Type B pancreatic cell (in vitro differentiated cells): ENCODE measurements at places on chromosomes 16 and 17.

DNA sequence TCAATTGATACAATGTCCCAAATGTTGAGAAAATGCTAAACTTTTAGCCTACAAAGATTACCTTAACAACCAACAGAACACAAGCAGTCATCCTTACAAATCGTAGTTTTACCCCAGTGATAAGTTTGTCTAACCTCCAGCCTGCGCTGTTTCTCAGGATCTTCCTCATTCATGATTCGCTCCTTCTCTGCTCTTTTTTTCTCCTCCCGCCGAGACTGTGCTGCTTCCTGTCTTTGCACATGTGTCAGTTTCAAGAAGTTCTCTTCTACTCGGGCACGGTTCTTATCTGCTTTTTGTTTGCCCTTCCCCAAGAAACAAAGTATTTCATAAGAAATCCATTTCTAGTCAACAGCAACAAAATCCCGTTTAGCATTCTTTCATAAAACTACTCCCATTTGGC is 10.2 kb upstream of the STRADA start:
- DNase-seq = no peak
- no peaks in the 10 kb centered on the region for H3K4me1 ChIP-seq
- no peak overlapping the region for H3K4me3 ChIP-seq
- no peak overlapping the region for H3K27ac ChIP-seq
- no peaks in the 10 kb centered on the region for H3K27me3 ChIP-seq

DNA sequence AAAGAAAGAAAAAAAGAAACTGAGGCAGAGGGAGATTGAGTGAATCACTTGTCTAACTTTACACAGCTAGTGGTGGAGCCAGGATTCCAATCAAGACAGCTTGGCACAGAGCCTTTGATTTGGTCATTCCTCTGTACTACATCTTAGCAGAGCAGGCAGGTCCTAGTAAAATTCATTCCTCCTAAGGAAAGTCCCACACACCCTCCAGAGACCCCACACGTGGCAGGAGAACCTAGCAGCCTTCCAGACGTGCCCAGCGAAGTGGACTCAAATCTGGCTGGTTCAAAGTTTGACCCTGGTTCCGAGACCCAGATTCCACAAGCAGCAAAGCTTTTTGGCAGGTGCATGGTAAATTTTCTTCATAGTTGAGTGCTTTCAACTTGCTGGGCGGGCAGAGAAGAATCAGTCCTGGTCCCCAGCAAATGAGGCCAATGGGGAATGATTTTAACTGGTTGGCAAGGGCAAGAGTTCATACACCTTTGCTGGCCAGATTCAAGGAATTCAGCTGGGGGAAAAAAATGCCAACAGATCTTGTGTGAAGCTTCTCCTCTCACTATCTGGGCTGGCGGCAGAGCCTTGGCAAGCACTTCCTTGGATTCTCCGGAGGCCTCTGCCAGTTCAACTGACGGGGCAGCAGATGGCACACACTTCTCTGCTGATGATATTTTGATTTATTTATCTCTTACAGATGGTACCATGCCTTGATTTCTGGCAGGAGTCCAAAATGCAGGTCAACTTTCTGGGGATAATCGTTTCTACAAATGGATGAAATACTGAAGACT is 82.4 kb downstream of the GSG1L start:
- no peaks in the 10 kb centered on the region for H3K4me1 ChIP-seq
- H3K27me3 ChIP-seq = no peaks in the 10 kb centered on the region
- no peak overlapping the region for H3K27ac ChIP-seq
- no peak for DNase-seq

DNA sequence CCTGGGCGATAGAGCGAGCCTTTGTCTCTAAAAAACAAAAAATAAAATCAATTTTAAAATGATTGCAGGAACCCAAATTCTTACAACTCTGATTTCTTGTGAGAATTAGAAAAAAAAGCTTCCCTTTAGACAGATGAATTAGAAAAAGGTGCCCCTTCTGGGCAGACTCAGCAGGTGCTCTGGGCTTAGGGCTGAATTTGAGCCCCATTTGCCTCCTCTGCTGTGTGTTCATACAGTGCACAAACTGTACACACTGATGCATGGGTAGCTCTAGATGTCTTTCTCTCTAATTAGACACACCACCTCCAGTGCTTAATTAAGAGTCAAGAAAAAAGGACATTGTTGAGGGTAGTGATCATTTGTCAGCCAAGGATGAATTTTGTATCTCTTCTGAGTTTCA is 38.5 kb upstream of the NOL11 start:
- no peaks in the 10 kb centered on the region for H3K4me1 ChIP-seq
- DNase-seq = no peak
- no peak overlapping the region for H3K4me3 ChIP-seq

DNA sequence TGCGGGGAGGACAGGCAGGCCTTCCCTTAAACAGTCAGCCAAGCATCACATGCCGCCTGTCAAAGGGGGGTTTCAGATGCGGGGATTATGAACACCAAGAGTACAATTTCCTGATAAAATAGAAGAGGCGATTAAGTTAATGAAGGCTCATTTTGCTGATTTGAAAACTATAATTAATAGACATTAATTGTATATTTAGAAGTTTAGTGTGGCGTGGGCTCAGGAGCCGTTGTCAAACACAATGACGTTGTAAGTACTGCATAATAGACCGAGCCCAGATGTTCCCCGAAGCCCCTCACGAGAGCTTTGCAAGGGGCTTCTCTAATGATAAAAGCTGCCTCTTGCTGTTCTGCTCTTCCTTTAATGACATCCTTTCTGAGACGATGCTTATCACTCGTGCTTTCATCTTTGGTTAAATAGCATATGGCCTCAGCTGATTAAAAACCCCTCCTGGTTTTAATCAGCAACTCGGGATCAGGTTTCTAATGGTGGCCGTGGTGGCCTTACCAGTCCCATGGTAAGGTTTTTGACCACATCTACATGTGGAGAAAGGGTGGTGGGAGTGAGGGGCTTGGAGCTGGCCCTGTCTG is 28.2 kb downstream of the SNX20 start:
- H3K4me3 ChIP-seq = no peak overlapping the region
- H3K4me1 ChIP-seq = peaks cover 13% of the 10 kb centered on the region
- H3K27me3 ChIP-seq = peaks cover 4% of the 10 kb centered on the region

DNA sequence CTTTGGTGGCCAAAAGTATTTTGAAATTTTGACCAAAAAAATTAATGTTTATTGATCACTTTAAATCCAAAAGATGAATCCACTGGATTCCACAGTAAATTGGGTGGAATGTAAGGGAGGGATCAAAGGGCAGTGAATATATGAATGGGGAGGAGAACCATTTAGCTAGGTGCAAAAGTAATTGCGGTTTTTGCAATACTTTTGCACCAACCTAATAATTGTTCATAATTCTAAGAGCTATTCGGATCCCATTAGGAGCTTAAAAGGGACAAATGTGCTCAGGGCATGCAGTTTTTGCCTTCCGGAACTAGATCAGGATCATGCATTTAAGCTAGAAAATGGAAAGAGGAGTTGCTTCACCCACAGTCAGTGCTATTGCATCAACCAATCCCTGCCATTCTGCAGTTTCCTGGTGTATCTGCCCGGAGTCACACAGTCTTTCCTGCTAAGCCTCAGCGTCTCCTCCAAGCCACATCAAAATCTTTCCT is at the start of gene LPO:
Gene LPO (plus strand): TSS at position 438 of the 488 bp plus-strand sequence. CDS start 4,396 bp downstream, outside the sequence.
- peaks cover 98% of the 10 kb centered on the region for H3K27me3 ChIP-seq
- no peak within 1 kb of the TSS for H3K27ac ChIP-seq
- DNase-seq = no peak
- H3K4me1 ChIP-seq = no peaks in the 10 kb centered on the region
